ENCODE measurements at places on chromosomes 3 and 15.
A peak's percentile ranks its signal among the peaks of the same experiment; 100 is the strongest.

GRCh38 chr3:4987538-4988296 is 8.5 kb downstream of the BHLHE40 start:
- DNase-seq: no peak

DNA sequence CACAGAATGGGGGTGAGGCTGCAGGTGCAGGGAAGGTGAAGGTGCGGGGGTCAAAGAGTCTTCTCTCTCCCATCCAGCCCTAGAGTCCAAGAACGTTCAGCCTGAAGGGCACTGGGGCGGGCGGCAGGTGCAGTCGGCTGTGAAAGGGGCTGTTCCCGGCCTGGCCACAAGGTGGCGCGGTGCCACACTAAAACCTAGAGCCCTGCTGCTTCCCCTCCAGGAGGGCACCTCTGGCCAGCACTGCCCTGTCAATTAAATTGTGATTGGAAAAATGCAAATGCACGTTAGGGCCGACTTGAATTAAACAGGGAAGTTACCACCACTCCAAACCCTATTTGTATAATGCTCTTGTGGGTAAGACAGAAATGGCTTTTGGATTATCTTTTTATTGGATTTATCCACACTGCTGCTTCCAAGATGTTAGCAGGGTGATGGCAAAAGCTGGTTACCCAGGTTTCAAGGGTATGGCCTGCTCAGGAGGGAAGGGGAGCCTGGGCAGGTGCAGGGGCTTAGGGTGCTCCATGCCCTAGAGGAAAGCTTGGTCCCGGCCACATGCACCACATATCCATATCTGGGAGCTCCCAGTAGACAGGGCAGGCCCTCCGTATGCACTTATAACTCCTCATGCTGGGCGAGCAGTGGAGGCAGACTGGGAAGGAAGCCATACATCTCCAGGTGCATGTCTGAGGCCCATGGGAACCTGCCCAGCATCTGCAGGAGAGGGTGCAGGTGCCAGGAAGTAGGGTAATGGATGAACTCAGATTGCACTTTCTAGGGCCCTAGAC is 119.8 kb downstream of the ADCY5 start:
- peak; percentile 72 for DNase-seq

DNA sequence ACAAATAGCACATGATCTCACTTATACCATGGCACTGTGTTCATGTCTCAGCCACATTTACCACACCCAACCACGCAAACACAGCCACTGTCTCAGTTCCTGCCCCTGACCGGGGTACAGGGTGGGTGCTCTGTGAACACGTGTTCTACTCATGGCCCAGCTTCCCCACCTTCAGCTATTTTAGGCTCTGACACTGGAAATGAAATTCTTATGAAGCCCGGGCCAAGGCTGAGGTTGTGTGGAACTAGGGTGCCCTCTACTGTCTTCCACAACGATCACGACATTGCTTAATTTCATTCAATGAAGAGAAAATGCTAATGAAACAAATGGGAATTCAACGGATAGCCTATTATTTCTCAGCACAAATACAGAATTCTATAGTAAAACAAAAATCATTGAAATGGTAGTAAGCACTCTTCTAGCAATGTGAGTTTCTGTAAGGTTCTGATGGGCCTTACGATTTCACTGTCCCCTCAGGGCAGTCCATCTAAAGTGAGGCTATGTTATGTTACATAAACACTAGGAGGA is 2.1 kb upstream of the GABRA5 start:
- no peak for DNase-seq

- no peak for DNase-seq
These were observed 205.2 kb downstream of the RBMS3 start for GRCh38 chr3:29486096-29486495.

- DNase-seq: no peak
These were observed 720.6 kb upstream of the CBLB start for GRCh38 chr3:106589311-106589942.

DNA sequence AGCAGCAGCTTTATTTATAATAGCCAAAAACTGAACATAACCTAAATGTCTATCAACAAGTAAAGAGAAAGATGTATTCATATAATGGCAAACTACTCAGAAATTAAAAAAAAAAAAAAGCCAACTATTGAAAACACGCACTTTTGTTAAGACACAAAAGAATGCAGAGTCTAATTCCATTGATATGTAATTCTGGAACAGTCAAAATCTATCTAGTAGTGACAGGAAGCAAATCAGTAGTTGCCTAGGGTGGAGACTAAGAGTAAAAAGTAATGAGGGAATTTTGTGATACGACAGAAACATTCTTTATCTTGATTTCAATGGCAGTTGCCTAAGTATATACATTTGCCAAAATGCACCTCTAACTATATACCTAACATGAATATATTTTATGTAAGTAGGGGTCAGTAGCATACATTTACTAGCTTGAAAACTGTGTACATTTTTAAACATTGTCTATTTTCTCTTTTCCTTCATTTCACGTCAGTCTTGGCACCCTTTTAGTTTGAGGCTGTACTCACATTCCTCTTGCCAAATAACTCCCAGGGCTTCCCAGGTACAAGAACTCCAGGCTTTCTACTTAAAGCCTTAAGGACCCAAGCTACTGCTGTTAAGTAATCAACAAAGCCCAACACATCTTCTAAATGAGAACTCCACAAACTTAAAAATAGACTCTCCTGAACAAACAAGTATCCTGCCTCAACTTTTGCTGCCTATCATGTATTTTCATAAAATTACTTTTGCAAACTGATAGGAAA is 54.7 kb downstream of the ADAM10 start:
- no peak for DNase-seq

All from amygdala (tissue), 56 donors.